RPMI7951 (cell line): ENCODE measurements at places on chromosomes 1 and 21. TPM values are rescaled to one million over a fixed set of nuclear protein-coding genes. Genes with fewer than 3 reads are reported as not detected.

Gene GPA33
- 0.36 and 0.68 TPM in 2 replicates for total RNA-seq

Gene TMEM81
- total RNA-seq = 1.8 and 2.0 TPM in 2 replicates

Gene CHIT1
- total RNA-seq = not detected in 2 replicates

Gene NPR1
- not detected in 2 replicates for total RNA-seq

Gene RSBN1
- 10.1 and 13.1 TPM in 2 replicates for total RNA-seq

DNA sequence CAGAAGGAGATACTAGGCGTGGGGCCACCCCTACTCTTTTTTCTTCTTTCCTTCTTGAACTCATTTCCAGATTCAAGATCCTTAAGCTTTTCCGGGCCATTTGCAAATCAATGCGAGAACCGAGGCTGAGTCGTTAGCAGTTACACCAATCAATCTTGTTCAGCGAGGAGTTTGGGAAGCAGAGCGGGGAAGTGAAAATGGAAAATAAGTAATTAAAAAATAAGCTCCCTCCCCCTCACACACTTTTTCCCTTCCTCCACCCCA, 1.7 kb upstream of the NEGR1 start:
- DNase-seq = no peak

DNA sequence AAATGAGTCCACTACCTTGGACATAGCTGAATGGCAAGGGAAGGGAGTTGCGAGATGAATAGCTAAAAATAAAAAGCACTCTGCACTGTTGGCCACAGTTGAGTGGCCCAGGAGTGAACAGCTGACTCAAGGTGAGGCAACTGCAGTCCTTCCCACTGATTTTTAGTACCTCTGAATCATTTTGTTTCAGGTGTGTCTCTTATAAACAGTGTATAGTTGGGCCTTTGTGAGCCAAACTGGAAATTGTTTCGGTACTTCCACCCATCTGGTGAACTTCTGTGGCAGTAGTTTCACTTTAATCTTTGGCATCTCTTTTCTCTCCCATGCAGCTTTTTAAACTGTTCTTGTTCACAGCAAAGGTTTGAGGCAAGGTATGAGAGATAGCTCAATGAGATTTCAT, 122.7 kb downstream of the VAV3 start:
- DNase-seq = no peak

- DNase-seq = no peak
Observed at GRCh38 chr1:181140891-181141290, 52.4 kb downstream of the IER5 start.

GRCh38 chr1:101308935-101309333, 72.1 kb downstream of the S1PR1 start:
- no peak for DNase-seq

GRCh38 chr21:44082648-44083440, 24.4 kb upstream of the PWP2 start:
- DNase-seq = no peak

DNA sequence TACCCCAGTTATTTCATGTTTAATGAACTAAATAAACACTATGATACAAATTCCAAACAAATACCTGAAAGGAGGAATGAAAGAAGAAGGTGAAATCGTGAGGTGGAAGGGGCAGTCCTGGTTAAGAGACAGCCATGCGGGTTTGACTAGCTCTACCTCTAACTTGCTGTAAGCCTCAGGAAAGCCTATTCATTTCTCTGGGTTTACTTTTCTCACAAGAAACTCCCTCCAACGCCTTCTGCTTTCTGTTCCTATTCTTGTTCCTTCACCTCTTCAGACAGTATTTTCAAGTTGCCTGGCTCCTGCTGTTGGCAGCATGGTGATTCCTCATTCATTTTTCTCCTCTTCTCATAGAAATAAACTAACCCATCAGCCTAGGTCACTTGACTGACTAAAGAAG, 92.4 kb downstream of the NTPCR start:
- DNase-seq = no peak

- no peak for DNase-seq
Observed at GRCh38 chr1:80047791-80048190, 1041.3 kb upstream of the ADGRL4 start.
